Cortex of kidney (tissue), 1 donor: ENCODE measurements at places on chromosomes 12 and 14.

DNA sequence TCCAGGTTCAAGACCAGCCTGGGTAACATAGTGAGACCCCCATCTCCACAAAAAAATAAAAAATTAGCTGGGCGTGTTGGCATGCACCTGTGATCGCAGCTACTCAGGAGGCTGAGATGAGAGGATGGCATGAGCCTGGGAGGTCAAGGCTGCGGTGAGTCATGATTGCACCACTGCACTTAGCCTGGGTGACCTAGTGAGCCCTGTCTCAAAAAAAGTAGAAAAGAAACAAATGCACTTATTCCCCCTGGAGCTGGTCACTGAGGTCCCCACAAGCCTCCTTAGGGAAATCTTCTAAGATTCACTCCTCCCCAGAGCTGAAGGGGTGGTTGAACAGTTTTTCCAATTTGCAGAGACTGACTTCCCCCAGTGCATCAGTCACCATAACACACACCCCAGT lies 1.6 kb downstream of the CD9 start:
- no peak for DNase-seq

DNA sequence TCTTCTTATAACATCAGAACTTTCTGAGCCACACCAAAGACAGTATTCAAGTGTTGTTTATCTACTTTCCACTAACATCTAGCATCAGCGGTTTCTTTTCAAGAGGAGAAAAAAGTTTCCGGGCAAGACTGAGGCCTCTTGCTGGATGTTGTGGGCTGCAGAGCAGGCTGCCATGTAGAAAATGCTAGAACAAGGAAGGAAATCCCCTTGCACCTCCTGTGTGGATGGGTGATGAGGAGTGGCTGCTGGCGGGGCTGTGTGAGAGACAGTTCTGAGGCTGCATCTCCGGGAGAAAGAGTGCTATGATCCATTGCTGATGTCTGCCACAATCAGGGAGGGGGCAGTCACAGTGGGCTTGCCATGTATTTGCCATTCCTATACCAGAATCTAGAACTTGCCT lies 37.8 kb upstream of the PPP1CC start:
- no peak for DNase-seq

- DNase-seq: no peak
These were observed 27.2 kb downstream of the CPM start for GRCh38 chr12:68905733-68906132.

GRCh38 chr12:23098517-23098916 lies 473.5 kb downstream of the ETNK1 start:
- no peak for DNase-seq

GRCh38 chr12:12070674-12071656 lies at the start of gene BCL2L14:
Gene BCL2L14 (plus strand): TSS chr12:12070939. CDS start chr12:12079306, 8,367 bp downstream.
- no peak for DNase-seq

DNA sequence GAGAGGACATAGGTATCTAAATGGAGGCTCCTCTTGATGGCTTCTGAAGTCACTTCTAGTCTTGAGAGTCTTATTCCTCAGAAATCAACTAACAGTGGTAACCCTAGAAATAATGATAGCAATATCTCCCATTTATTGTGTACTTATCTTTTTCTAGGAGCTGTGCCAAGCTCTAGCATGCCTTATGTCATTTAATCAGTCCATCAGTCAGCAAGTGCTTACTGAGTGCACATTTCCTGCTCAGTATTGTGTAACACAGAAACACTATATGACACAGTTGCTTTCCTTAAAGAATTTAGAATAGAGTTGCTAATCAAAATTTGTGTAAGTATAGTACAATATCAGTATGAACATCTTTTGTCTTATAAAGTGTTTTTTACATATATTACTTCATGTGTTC lies 36.6 kb downstream of the KRT76 start:
- no peak for DNase-seq

DNA sequence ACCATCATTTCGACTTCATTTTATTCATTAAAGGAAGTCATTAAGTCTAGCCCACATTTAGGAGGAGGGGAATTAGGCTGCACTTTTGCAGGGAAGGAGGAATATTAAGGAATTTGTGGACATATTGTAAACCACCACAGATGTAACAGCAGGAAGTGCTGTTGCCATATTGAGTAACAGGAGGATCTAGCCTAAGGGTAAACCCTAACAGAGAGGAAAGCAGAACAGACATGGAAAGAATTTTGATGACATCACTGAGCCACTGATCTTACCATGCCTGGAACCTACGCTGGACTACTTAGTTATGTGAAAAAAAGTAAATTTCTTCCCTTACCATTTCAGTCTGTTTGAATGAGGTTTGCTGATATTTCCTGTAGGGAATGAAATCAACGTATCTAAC lies 100.7 kb upstream of the ATF7IP start:
- no peak for DNase-seq

DNA sequence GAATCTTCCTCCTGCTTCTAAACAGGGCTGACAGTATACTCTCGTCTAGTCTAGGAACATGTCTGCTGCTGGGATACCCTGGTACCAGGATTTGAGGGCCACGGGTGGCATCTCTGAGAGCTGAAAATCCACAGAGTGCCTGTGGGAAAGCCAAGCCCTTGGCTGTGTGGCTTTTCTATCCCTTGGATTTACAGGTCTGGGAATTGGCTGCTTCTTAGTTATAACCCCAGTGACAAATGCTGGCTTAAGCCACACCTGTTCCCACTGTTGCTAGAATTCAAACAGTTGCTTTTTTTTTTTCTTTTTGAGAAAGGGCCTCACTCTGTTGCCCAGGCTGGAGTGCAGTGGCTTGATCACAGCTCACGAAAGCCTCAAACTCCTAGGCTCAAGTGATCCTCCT lies 14.3 kb upstream of the RIN3 start:
- no peak for DNase-seq

DNA sequence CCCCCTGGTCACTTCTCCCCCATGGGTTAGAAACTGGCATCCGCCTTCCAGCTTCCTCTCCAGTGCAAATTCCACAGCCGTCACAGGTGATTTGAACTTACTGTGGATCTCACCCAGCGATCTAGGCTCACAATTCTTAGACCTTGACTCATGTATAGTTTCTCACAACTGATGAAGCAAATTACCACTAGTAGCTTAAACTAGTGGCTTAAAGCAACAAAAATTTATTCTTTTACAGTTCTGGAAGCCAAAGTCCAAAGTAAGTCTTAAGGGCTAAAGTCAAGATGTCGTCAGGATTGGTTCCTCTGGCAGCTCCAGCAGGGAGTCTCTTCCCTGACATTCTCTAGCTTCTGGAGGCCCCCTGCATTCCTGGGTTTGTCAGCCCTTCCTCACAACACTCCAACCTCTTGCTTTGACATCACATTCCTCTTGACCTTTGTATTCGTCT lies 117.4 kb downstream of the KTN1 start:
- no peak for DNase-seq

GRCh38 chr12:96425321-96425720 lies 25.1 kb upstream of the CDK17 start:
- DNase-seq: no peak

GRCh38 chr14:54487771-54488170 lies 1.0 kb downstream of the GMFB start:
- DNase-seq: no peak

DNA sequence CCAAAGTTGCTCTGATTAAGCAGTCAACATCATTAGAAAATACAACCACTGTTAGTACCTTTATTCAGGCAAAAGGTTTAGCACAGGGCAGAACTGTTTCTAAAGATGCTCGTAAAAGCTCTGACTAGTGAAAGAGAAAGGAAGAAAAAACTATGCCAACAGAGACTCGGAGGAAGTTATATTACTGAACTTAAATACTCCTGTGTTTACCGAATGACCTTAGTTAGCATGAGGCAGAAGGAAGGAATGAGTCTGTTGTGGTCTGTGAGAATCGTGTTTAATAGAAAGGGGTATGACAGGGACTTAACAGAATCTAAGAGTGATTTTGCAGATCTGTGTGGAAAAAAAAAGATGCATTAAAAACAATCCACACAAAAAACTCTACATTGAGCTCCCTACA lies 84.1 kb upstream of the OVCH1 start:
- no peak for DNase-seq

DNA sequence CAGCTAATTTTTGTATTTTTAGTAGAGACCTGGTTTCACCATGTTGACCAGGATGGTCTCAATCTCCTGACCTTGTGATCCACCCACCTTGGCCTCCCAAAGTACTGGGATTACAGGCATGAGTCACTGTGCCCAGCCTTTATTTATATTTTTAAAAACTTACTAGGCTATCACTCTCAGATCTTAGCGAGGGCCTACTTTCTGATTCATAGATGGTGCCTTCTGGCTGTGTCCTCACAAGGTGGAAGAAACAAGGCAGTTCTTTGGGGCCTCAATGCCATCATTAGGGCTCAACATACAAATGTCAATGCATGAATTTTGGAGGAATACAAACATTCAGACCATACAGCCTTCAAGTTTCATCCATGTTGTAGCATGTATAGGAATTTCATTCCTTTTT lies 2.4 kb upstream of the DGLUCY start:
- DNase-seq: no peak

GRCh38 chr14:76420827-76421226 lies 44.9 kb downstream of the ESRRB start:
- DNase-seq: no peak

DNA sequence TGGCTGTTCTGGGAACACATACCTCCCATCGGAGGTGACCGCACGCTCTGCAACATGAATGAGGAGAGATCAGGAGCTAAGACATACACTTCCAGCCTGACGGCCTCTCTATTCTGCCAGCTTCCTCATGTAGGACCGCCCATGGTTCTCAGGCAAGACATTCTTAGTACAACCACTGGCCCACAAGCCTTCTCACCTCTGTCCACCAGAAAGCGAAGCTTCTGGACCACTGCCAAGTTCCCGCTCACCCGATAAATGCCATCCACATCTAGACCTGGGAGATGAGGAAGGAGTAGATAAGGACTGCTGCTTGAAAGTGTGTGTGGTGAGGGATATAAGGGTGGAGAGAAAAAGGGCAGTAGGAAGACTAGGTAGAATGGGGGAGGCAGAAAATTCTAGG lies 5.2 kb downstream of the ARHGAP9 start:
- no peak for DNase-seq

- DNase-seq: no peak
These were observed 19.1 kb upstream of the FZD10 start for GRCh38 chr12:130143136-130143535.

DNA sequence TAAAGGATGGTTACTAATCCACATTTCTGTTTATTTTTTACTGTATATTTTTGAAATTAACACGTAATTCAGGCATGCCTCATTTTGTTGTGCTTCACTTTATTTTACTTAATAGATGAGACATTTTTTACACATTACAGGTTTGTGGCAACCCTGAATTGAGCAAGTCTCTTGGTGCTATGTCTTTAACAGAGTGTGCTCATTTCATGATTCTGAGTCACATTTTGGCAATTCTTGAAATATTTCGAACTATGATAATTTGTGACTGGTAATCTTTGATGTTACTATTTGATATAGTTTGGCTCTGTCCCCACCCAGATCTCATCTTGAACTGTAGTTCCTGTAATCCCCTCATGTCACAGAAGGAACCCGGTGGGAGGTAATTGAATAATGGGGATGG lies 1120.5 kb upstream of the FLRT2 start:
- no peak for DNase-seq

DNA sequence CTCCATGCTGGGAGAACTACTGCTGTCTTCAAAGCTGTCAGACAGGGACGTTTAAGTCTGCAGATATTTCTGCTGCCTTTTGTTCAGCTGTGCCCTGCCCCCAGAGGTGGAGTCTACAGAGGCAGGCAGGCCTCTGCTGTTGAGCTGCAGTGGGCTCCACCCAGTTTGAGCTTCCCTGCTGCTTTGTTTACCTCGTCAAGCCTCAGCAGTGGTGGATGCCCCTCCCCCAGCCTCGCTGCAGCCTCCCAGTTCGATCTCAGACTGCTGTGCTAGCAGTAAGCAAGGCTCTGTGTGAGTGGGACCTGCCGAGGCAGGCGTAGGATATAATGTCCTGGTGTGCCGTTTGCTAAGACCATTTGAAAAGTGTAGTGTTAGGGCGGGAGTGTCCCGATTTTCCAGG lies 31.4 kb upstream of the RFX4 start:
- DNase-seq: no peak

DNA sequence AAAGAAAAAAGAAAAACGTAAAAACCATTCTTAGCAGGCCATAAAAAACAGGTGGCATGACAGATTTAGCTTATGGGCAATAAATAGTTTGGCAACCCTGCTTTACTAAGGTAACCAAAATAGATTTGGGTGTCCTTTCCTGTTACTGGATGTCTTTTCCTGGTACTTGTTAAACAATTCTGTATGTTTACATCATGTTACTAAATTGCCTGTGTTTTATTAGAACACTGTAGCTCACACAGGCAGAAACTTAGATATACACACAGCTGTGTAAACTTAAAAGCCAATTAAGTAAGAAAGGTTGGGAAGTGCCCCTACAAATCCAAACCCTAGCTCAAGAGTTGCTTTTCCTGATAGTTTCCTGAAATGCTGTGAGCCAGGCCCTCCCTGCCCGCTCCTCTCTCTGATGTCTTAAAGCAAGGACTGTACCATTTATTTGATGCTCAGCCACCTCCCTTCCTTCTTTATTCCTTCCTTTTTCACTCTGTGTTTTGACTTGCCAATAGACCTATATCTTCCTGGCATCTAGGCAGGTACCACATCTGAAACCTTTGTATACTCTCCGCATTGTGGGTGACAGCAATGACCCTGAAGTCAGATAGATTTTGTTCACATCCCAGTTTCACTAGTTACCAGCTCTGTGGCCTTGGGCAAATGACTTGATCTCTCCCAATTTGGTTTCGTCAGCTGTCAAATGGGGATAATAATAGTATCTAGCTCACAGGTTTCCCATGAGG lies 3.7 kb upstream of the CAMKK2 start:
- no peak for DNase-seq

GRCh38 chr14:58353516-58354299 lies 42.0 kb upstream of the TOMM20L start:
- DNase-seq: no peak

DNA sequence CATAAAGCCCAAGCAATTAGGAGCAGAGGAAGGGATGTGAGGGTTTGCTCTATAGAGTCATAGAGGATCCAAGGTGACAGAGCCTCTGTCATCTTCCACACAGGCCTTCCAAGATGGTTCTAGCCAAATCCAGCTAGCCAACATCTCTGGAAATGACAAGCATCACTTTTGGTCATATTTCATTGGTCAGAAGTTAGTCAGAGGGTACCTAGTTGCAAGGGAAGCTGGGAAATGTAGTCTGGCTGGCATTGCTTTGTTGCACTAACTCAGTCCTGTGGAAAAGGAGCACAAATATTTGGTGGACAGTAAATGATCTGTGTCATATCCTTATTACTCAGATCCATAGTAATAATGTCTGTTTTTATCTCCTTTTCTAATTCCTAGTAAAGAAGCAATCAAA lies 715.7 kb downstream of the NRXN3 start:
- DNase-seq: no peak

DNA sequence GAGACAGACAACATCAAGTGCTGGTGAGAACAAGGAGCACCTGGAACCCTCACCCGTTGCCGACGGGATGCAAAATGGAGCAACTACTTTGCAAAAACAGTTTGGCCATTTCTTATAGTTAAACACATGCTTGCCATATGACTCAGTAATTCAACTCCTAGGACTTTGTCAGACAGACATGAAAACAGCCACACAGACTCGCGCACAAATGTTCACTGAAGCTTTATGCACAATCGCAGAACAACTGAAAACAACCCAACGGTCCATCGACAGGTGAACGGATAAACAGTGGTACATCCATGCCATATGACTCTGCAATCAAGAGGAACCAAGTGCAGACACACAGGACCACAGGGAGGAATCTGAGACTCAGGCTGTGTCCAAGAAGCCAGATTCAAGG lies 30.8 kb downstream of the NCOR2 start:
- no peak for DNase-seq

- DNase-seq: no peak
These were observed 23.0 kb downstream of the MMAB start for GRCh38 chr12:109550281-109550680.
